ENCODE measurements at places on chromosomes 4 and X.

DNA sequence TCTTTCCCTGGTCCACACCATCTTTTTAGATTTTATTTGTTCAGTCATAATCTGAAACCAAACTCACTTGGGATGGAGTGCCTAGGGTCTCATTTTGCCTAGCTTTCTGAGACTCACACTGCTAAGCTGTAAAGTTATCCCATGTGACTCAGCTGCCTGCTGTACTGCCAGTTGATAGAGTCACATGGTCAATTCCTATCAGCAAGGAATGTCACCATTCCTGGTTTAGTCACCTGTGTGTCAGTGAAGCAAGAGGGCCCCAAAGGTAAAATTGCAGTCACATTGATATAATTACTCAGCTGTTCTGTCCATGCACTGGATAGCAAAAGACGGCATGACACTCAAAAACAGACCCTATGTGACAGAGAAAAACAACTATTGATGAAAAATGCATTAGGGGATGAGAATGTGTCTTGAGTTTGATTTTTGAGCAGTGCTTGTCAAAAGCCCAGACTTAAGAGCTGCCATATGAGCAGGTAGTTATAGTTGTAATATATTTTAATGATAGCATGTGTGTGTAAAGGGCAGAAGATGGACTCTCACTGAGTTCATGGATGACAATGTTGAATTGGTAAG lies 413.2 kb downstream of the PPARGC1A start:
- DNase-seq = no peak

DNA sequence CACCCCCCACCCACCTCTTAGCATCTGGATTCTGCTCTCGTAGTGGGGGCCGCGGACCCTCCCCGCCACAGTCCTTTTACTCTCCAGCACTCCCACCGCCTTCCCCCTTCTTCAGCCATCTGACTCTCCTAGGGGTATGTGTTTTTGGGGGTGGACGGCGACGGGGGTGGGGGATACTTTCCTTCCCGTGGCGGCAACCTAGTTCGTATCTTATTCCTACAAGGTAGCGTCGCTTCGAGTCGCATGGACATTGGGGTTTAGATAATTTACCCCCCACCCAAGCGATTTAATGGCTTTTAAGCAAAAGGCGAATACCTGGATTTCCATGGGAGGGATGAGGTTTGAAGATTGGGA lies 1.3 kb upstream of the BCORL1 start:
- DNase-seq = no peak

GRCh38 chrX:120311727-120312063 lies 434 bp upstream of the TMEM255A start:
- no peak for DNase-seq

DNA sequence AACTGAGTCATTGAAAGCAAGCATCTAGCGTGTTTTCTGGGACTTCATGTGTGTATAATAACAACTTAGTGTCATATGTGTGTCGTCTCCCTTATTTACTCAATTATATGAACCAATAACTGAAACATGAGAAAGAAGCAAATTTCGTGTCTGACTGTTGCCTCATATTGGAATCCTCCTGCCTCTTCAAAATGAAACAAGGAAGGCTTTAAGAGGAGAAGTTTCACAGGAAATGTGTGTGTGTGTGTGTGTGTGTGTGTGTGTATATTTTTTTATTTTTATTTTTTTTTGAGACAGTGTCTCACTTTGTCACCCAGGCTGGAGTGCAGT lies 145.8 kb upstream of the SFRP2 start:
- DNase-seq = no peak

DNA sequence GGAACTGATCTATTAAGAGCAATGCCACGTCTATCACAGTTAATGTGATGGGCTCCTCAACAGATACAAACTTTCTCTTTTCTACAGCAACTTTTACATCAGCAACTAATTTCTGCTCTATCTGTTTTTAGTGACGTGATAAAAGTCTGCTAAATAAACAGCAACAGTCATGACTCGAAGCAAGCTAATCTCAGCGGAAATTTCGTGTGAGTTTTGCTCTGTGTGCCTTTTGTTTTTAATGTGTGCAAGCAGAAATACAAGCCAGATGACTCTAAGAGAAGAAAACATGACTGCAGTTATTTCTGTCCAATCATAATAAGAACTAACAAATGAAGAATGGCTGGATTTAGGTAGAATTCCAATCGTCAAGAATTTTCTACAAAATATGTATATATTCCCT lies 214.3 kb downstream of the LDB2 start:
- no peak for DNase-seq

GRCh38 chrX:110004731-110005369 lies 1.9 kb downstream of the TMEM164 start:
- no peak for DNase-seq

- DNase-seq = no peak
Observed at GRCh38 chrX:41338436-41338835, 4.5 kb downstream of the DDX3X start.

- DNase-seq = peak; percentile 53
Observed at GRCh38 chr4:182808673-182809416, 108.3 kb downstream of the DCTD start.

- no peak for DNase-seq
Observed at GRCh38 chr4:146267826-146268225, 53.5 kb downstream of the REELD1 start.

DNA sequence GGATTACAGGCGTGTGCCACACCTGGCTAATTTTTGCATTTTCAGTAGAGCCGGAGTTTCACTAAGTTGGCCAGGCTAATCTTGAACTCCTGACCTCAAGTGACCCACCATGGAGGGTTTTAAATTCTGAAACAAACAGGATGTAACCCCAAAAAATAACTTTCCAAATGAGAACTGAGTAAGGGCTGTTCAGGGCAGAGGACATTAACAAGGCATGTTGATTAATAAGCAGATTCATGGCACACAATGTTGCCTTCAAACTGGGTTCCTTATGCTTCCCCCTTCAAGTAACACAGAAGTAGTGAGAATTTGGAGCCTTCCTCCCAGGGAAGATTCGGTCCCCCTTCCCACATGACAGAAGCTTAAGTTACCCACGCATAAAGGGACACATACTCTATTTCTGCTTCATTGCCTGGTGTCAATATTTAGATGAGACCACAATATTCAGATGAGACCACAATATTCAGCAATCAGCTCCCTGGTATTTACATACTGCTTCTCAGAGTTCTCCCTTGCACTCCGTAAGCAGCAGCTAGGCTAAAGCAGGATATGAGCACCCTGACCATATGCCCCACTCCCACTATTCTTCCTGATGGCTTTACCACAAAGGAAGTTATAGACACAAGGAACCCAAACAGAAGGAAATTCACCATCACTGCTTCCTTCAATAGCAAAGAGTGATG lies 21.4 kb downstream of the GRSF1 start:
- DNase-seq = no peak

DNA sequence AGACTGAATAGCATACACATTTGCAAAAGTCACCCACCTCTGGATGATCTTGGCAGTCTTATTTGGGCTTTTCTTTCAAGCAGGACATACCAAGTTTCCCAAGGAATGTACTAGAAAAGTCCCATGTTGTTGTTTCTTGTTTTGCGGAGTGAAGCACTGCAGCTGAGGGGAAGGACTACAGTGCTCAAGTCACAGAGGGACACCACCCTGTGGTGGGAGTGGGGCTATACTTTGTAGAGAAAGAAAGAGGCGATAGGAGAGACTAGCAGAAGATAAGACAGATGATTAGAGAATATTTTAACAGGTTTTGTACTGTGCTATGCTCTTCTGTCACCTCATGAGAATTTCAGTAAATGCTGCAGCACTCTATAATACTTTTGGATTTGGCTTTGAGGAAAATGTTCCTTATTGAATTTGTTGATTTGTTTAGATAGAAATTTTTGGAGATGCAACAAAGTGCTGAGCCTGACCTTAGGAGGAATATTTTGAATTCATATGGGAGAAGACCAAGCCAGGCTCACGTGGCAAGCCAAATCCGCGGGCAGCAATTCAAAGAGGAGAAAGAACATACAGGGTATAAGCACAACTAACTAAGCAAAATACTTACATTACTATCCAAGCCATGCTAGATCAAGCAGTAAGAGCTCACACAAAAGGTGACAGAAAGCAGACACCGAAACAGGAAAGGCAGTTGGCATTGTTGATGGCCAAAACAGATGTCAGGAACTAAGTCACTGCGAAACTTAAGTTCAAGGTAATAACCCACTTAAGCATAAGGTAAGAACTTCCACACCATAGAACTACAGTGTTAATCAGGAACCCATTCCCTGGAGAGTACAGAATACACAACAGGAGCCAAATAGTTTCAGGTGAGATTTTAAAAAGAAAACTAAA lies 280.3 kb upstream of the INTU start:
- DNase-seq = no peak
